Jurkat, Clone E6-1 (cell line): ENCODE measurements at places on chromosomes 5 and 9.
A peak's percentile ranks its signal among the peaks of the same experiment; 100 is the strongest.

DNA sequence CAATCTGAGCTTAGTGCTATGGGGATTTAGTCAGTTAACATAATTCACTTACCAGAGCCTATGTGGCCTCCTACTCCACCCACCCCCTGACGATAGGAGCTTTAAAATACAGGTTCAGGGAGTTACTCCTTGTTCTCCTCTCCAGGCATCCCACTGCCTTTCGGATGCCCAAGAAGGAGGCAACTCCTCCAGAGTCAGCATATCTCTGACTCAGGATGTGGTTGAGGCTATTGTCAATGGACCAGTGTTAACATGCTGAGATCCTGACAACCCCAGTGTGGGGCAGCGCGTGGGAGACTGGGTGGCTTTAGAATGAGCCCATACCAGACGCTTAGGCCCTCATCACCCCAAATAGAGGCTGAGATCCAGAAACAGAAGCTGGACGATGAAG is 27.4 kb downstream of the BICD2 start:
- no peak for DNase-seq

DNA sequence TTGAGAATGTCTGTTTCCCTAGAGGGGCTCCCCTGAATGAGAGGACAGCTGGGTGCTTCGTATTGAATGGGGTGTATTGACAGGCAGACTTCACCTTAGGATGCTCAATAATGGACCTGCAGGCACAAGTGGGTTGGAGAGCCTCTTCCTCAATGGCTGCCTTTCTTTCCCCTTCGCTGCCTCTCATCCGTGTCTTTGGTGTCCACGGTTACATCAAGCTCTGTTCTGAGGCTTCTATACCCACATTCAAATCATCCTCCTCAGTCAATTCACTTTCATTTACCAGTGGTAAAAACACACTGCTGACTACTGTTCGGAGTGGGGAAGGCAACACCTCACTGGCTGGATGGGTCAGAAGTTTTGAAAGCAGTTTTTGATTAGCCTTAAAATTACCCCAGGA is 20.6 kb downstream of the LIX1 start:
- DNase-seq, result no peak

- no peak for DNase-seq
Observed at GRCh38 chr5:110969502-110969901, 102.0 kb upstream of the TSLP start.

DNA sequence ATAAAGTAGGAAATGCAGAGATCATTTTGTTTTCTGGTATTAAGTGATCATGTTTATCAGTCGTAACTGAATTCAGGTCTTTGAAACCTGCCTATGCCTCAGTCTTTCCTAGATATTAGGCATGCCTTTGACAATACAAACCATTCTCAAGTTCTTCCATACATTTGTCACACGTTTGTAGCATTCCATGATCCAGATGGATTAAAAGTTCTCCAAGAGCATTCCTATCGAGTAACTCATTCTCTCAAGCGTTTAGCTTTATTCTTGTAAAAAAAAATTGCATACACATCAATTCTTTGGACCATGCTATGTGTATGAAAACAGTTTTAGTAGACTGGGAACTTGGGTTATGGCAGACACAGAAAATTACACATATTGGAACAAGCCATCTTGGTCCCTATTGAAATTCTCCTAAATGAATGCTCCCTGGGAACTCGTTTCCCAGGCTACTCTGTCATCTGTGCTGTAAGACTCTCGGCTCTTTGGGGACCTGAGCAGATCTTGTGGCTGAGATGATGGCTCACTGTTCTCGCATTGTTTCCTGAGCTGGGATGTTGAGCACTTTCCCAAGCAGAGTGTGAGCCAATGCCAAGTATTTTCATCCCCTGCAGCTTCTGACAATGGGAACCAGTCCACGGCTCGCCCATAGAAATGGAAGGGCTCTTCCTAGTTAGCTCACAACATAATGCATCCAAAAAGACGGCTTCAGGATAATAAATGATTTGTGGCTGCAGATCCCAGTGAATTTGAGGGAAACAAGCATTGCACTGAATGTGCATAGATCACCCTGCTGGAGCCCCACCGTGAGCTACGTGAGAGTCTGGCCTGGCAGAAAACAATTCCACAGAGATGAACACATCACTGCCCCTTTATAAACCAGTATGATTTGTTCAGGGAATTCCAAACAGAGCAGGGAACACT is 230.2 kb downstream of the IRX1 start:
- DNase-seq, result no peak

- no peak for DNase-seq
Observed at GRCh38 chr5:72624641-72625236, 117.5 kb upstream of the ZNF366 start.

DNA sequence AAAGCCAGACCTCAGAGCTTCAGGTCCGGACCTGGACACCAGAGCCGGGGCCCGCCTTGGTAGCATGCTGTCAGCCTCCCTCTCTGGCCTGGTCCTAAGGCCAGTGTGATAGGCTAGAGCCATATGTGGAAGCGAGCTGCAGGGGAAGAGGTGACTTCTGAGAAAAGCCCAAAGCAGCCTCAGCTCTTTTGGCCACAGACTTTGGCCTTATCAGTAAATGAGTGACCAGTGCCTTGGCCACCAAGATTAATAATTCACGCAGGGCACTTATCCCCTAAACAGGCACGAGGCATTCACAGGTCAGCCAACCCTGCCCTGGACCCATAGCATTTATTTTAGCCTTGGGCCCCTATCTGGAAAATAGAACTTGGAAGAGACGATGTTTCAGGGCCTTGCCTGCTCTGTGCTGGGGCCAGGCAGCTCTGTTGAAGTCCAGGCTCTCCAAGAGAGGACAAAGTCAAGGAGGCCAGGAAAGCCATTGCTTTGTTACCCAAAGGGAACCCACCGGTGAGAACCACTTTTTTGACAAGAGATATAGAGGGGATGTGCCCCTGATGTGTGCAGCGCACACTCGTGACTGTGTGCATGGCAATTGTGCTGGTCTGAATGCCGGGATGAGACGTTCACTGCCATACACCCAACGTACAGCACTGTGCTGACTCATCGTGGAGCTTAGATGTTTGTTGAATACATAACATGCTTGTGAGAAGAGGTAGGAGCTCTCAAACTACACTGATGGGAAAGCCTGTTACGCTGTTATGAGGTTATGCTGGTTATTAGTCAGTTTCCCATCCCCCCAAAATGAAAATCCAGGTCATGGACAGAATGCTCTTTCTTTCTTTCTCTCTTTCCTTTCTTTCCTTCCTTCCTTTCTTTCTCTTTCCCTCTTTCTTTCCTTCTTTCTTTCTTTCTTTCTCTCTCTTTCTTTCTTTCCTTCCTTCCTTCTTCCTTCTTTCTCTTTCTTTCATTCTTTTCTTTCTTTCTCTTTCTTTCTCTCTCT is 5.0 kb upstream of the SLC34A1 start:
- no peak for DNase-seq

- DNase-seq, result peak; percentile 15
Observed at GRCh38 chr9:29691758-29692407, 2118.6 kb upstream of the C9orf72 start.

GRCh38 chr9:13552606-13553215 is 273.2 kb upstream of the MPDZ start:
- no peak for DNase-seq

DNA sequence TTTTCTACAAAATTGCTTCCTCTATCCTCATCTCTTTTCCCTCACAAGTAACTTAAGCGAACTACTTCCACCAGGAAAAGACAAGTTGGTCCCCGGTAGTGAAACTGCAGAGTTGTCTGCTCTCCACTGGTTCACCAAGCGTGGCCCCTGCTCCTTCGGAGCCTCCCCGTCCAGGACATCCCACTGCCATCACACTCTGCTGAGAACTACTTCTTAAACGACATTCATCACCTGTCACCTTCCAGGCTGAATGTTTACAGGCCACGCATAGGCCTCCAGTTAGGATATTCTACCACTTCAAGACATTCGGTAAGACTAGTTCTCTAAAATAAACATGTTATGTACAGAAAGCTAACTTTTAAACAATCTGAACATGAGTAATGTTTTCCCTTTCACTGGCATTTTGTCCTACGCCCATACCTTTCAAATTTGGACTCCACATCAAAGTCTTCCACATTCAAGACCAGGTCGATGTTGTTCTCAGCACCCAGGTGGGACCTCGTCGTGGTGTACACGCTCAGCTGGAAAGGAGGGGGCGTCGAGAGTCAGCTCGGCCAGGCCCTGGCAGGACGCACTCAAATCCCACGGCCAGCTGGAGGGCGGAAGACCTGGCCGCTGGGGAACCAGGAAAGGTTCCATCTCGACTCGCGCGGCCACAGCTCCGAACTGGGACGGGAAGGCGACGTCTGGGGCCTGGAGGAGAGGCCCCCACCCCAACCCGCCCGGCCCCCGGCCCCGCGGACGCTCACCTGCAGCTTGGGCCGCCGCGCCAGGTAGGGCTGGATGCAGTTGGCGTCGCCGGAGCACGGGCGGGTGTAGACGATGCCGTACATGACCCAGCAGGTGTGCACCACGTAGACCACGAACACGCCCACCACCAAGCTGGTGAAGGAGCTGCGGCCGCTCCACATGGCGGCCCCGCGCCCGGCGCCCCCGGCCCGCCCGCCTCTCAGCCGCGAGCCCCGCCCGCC is 683 bp downstream of the CLPTM1L start:
- DNase-seq, result no peak

- no peak for DNase-seq
Observed at GRCh38 chr9:127735530-127736185, 564 bp upstream of the TOR2A start.

- DNase-seq, result no peak
Observed at GRCh38 chr9:86557063-86557766, 203.0 kb upstream of the TUT7 start.

DNA sequence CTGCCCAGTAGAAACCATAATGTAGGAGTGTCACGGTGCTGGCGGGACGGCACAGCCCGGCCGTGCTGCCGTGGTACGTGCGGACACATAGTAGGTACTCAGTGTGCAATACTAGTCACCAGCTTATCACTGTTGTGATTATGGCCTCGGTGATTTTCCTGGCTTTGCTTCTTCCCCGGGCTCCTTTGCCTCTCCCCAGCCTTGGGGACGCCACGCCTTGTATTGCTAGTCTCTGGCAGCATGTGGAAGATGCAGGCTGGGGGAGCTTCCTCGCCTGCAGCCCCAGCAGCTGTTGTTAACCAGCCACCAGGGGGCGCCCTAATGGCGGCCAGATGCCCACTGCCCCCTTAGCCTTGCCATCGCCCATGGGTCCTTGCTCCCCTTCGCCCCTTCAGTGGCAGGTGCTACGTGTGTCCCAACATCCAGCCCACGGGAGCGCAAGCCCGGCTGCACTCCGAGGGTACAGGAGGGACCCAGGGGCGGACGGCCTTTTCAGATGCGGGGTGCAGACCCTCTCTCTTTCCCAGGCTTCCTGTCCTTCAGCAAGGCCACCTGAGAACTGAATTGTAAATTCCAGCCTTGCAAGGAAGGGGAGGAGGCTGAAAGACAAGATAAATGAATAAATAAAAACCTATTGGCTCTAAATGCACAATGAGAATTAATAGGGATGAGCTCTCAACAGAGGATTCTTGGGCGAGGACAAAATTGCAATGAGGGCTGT is 8.0 kb downstream of the NTNG2 start:
- peak; percentile 32 for DNase-seq

DNA sequence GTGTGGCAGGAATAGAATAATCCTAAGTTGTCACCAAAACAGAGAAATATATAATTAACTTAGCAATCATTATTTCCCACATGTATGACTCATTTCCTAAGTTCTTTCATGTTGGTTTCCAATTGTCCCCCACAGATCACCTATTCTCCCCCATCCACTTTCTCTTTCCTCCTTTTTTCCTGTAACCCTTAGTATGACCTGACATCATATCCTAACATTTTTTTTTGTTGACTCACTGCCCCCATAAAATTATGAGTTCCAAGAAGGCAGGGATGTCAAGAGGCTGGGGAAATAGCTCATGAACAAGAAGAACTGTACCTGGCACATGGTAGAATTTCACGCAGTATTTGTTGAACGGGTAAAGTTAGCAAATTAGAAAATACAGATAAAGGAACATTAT is 186.7 kb downstream of the DCP2 start:
- no peak for DNase-seq

DNA sequence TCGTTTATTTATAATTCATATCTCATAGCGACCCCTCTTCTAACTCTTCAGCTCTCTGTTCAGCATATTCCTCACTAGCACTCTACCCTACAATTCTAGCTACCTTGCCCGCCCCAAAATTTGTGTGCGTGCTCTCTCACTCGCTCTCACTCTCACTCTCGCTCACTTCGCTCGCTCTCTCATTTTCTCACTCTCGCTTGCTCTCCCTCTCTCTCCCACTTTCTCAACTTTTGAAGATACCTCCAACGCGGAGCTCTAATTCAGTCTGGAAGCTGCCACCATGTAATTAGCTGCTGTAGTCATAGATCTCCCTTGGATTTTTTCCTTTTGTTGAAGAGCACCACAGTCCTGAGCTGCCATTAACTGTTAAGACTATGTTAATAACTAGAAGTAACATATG is 30.4 kb downstream of the GPR21 start:
- DNase-seq, result no peak

GRCh38 chr5:176889321-176890280 is 9.5 kb downstream of the HK3 start:
- no peak for DNase-seq

DNA sequence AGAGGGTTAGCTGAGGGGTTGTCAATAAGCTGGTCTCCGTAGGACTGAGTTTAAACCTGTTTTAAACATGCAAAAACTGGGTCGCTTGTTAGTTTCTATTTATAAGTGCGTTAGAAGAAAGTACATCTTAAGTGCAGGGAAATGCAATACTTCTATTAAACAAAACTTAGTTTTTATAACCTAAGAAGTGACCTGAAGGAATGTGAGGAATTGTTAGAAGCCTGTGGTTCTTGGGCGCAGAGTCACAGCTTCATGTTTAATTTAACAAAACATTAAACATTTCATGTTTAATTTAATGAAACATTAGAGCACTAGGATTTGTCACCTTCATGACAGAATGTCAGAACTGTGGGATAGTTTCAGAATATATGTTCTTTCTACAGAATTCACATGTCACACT is 469.2 kb upstream of the WWC1 start:
- DNase-seq, result no peak

- no peak for DNase-seq
Observed at GRCh38 chr5:37776826-37777225, 63.0 kb downstream of the GDNF start.

DNA sequence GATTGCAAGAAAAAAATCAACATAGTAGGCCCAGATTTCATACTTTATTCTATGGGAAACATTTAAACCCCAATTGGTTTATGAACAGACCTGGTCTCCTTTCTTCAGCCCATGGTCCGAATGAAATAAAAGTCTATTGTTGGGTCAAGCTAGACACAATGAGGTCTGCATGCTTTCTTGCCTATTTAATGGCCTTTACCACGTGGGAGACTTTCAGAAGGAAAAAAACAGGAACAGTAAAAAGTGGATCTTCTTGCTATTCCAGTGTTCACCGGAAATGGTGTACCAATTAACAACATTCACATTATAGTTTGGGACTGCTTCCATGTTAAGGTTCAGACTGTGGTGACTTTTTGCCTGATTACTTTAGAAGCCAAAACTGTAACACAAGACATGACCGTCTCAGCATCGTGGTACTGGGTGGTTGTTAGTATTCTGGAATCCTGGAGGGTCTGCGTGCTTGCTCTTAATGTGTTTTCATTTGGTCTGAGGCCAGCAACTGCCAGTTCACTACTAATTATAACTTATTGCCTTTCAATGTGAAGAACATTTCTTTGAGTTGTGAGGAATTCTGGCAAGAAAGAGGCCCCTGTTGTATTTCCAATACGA is 85.4 kb upstream of the PRRC1 start:
- DNase-seq, result no peak
